ENCODE measurements at places on chromosomes 1 and 21.
A peak's percentile ranks its signal among the peaks of the same experiment; 100 is the strongest.

DNA sequence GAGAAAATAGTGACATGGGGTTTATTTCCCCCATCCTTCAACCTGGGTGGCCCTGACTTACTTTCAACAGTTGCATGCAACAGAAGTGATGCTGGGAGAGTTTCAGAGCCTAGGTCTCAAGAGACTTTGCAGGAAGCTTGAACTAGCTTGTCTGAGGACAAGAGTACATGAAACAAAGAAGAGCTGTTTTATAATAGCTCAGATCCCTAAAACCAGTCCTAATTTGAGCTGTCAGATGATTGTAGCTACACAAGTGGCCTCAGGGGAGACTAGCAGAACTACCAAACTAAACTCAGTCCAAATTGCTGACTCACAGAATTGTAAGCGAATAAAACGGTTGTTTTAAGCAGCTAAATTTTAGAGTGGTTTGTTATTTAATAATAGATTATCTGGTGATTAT, 17.1 kb downstream of the RC3H1 start:
- ATAC-seq: peak; percentile 65

GRCh38 chr21:22355949-22356348, 1357.7 kb downstream of the NCAM2 start:
- ATAC-seq: no peak

DNA sequence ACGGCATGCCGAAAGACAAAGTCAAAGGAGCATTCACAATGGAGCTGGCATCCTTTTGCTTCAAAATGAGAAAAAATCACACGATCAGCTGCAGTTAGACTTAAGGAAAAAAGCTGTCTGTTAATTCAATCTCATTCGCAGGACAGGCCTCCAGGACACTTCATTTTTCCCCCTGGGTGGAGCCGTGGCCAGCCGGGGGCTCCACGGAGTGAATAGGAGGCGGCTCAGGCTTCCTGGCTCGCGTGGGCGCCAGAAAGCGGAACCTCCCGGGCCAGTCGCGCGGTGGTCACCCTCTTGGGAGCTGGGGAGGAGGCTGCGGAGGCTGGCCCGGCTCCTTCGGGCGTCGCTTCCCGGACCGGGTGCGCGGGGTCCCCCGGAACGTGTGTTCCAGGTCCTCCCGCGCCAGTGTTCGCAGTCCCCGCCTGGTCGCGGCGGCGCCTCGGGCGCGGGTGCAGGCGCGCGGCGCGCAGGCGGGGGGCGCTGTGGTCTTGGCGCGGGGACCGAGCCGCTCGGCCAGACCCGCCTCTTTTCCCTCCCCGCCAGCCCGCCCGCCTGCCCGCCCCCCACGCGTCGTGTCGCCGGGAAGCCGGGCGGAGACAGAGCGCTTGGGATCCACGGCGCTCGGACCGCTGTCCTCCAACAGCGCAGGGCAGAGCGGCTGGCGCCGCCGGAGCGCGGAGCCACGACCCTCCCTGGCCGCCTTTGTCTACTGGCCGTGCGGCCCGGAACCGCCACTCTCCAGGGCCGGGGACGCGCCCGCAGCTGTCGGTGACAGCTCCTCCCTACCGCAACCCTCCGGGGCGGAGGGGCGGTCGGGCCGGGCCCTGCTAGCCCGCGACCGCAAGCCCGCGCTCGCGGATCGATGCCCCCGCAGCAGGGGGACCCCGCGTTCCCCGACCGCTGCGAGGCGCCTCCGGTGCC, at the start of gene RHOU:
Gene RHOU, plus strand, starts transcription at position 599 of the 921 bp plus-strand sequence. Its CDS starts 264 bp downstream, at position 863.
- peak; percentile 82 for ATAC-seq

- no peak for ATAC-seq
Measured at GRCh38 chr1:167762061-167762746, 40.4 kb downstream of the MPZL1 start.

DNA sequence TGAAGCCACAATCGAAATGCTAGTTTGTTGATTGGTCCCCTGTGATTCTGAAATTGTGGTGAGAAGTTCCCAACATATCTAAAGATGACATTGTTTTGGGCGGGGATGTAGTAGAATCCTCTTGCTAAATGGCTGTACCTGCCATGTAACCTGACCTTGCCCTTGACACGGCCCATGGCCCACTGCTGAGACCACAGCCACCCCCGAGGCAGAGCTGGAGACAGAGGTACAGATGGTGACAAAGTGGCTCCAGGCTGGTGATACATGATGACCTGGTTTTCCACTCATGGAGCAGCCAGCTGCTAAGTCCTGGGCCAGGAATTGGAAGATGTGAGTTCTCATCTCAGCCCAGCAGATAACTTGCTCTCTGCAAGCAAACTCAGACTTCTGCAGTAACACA, 226.5 kb downstream of the FOXD2 start:
- no peak for ATAC-seq

GRCh38 chr1:78226784-78227183, 181.0 kb downstream of the GIPC2 start:
- no peak for ATAC-seq

GRCh38 chr1:27349784-27350662, 8.2 kb downstream of the SYTL1 start:
- peak; percentile 61 for ATAC-seq

- no peak for ATAC-seq
Measured at GRCh38 chr1:185427264-185427663, 110.2 kb upstream of the IVNS1ABP start.

DNA sequence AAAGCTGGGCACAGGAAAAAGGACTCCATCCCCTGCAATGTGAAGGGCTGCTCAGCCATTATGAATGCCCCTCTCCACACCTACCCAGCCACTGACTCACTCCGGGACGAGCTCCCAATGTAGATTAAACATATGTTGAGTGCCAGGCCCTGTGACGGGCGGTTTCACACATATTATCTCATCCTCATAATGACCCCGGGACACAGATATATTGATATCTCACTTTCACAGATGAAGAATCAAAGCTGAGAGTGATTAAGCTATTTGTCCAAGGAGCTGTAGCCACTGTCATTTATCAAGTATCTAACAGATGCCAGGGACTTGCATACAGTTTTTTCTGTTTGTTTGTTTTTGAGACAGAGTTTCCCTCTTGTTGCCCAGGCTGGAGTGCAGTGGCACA, 35.0 kb upstream of the SLC30A1 start:
- ATAC-seq: no peak

DNA sequence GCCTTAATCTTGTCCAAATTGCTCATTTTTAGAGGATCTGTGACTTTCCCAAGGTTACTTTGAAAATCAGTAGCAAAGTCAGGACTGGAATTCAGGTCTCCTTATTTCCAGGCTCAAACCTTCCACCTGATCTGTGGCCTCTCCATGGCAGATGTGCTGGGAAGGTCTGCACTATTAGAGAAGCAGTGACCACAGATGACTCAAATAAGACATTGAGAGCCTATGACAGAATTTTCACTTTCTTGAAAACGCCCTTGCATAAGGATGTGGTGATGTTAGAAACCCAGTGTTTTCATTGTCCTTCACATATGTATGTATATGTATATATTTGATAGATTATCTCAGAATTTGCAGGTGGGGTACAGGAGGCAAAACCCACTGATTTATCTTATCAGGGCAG, 45.3 kb downstream of the TTC39A start:
- no peak for ATAC-seq

DNA sequence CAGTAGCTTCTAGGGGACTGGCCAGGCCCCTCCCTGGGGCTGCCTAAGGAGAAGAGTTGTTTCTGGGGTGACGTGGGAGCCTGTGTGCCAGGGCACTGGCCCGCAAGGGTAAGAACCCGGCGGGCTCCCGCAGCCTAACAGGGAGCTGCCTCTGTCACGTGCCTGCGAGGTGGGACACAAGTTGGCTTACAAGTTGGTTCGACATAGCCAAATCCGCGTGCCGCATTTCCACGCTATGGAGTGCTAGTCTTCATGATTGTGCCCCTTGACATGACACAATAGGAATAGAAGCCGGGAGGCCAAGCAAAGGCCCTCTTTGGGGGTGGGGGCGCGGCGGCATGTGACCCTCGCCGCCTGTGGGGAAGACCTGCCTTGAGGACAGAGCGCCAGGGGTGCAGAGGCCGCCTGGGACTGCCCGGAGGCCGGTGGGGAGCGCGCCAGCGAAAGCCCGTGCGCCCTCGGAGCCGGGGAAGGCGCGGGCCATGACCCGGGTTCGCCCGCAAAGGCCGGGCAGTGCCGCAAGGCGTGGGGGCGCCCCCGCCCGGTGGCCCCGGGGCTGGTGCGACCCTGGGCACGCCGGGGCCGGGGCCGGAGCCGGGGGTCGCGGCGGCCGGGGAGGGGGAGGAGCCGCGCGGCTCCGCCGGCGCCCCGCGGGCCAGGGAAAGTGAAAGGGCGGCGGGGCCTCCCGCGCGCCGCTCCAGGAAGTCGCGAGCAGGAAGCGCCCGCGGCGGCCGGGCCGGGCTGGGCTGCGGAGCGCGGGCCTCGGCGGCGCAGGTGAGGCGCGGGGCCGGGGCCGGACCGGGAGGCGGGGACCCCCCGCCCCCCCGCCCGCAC, at the start of gene SLC37A1:
Gene SLC37A1, plus strand, starts transcription at position 702 of the 834 bp plus-strand sequence. CDS start 4,603 bp downstream, outside the sequence.
- ATAC-seq: peak; percentile 27

DNA sequence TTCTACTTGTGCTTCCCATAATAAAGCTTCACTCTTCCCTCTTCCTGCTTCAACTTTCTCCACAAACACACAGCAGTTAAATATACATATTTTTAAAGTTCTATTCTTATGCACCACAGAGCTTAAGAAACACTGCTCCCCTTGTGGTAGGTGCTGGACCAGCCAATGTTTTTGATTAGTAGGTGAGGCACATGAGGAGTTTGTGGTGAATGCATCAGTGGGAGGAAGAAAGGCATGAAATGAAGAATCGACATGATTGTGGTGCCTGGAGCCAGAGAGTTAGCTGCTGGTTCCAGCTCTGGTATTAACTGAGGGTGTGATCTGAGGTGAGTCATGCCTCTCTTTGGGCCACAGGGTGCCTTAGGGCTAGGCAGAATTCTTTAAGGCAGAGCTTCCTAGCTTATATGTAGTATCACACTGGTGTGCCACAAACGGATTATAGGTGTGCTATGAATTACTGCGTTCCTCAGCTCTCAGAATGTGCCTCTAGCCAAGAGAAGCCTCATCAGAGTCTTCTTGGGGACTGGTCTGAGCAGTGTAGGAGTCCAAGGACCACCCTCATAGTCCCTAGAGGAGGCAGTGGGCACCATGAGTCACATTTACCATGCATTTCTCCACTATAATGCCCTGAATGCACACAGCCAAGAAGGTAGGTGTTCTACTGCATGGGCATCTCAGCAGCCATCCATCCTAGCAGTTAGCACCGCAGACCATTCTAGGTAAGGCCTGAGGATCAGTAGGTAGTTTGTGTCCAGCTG, 97.4 kb upstream of the SGIP1 start:
- peak; percentile 97 for ATAC-seq

GRCh38 chr1:159800177-159800930, 1.8 kb upstream of the FCRL6 start:
- ATAC-seq: no peak

DNA sequence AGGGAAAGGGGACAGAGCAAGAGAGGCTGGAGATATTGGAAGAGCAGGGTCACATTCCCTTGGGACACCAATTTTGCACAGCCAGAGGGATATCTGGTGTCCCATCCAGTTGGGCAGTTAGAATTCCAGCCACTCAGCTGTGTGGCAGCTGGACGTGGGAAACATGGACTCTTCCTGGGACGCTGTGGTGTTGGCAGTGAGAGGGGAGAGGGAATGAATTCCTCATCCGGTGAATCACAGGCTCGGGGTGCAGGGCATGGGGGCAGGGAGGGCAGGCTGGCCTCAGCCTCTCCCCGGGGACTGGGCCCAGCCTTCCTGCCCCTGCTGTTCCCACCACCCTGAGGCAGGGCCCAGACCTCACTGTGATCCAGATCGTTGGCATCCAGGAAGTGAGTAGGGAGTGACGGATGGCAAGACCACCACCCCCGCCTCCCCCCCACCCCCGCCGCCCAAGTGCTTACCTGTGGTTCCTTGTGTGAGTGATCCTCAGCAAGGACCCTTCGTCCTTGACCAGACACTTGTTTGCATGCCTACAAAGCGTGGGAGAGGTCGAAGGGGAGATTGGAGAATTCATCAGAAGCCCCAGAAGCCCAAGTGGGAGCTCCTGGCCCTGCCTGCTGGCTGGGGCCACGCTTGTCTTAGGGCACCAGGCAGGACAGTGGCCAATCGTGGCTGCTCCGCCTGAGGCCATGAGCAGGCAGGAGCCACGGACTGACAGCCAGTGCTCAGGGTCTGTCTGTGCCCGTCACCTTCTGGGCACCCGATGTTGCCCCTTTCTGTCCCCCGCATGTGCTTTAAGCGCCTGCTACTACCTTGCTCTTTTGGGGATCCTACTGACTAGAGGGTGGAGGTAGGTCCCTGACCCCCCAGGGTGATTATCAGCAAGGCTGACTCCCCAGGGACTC, 8.7 kb downstream of the WNT3A start:
- ATAC-seq: no peak

- ATAC-seq: peak; percentile 66
Measured at GRCh38 chr1:85091671-85092280, 43.5 kb upstream of the MCOLN3 start.

GRCh38 chr1:218426343-218426657, 81.2 kb downstream of the TGFB2 start:
- no peak for ATAC-seq

GRCh38 chr1:1554926-1555915, 14.8 kb upstream of the TMEM240 start:
- ATAC-seq: peak; percentile 71
